Activated CD8-positive, alpha-beta memory T cell treated with anti-CD3 and anti-CD28 coated beads, Interleukin-2, amount 10 ng/mL, durations not matched to agents 7 days and 5 days (primary cell): ENCODE measurements at places on chromosomes 6 and 20.

GRCh38 chr6:1581120-1581991 is 28.4 kb upstream of the FOXC1 start:
- no peak overlapping the region for H3K27ac ChIP-seq
- no peak for DNase-seq
- no peaks in the 10 kb centered on the region for H3K4me1 ChIP-seq
- no peaks in the 10 kb centered on the region for H3K36me3 ChIP-seq
- peaks cover 6% of the 10 kb centered on the region for H3K27me3 ChIP-seq
- H3K4me3 ChIP-seq = no peak overlapping the region

DNA sequence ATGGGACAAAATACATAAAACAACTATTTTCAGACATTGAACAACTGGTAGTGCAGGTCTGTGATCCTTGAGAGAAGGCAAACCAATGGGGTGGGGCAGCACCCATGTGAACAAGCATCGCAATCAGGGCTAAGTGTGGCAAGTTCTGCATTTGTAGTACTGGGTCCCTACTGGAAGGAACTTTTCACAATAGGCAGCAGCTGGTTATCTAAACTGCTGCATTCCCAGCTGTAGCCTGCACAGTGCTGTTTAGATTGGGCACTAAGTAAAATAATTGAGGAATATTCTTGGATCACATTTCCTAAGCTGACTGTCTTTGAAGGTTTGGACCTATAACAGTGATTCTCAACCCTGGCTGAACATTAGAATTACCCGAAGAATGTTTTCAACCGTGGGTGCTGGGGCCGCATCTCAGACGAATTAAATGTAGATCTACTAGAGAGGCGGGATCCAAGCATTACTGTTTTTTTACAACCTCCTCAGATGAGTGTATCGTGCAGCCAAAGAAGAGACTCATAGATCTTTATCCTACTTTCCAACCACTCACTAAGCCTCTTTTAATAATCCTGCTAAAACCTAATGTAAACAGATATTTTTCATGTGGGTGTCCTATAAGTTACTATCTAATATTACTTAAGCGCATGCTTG is 12.4 kb upstream of the MAP3K4 start:
- DNase-seq = no peak
- H3K36me3 ChIP-seq = peaks cover 7% of the 10 kb centered on the region
- peaks cover 23% of the 10 kb centered on the region for H3K27me3 ChIP-seq

GRCh38 chr6:87822011-87822410 is 120.0 kb upstream of the AKIRIN2 start:
- no peak overlapping the region for H3K27ac ChIP-seq
- no peaks in the 10 kb centered on the region for H3K27me3 ChIP-seq
- H3K4me3 ChIP-seq = no peak overlapping the region
- H3K36me3 ChIP-seq = peaks cover 2% of the 10 kb centered on the region
- no peak for DNase-seq

GRCh38 chr20:33866398-33867100 is 55.4 kb downstream of the CHMP4B start:
- no peak overlapping the region for H3K27ac ChIP-seq
- no peaks in the 10 kb centered on the region for H3K36me3 ChIP-seq
- no peaks in the 10 kb centered on the region for H3K4me1 ChIP-seq
- H3K4me3 ChIP-seq = no peak overlapping the region

GRCh38 chr6:150510576-150510975 is 89.1 kb upstream of the PLEKHG1 start:
- no peaks in the 10 kb centered on the region for H3K4me1 ChIP-seq
- no peak for DNase-seq
- no peaks in the 10 kb centered on the region for H3K36me3 ChIP-seq

DNA sequence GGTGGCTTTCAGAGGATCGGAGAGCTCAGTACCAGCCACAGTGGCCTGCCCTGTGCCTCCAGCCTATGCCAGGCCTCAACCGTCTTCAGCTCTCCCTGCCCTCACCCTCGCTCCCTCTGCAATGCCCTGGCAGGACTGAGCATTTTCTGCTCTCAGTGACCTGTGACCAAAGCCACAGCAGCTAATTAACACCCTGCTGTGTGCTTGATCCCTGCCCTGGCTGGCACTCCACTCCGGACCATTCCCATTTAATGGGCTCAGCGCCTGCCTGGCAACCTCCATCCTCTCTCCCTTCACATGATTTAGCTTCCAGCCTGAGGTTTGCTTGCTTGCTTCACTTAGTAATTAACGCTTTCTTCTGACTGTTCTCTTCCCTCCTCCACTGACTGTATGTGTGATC is 287.5 kb downstream of the LRFN2 start:
- H3K27ac ChIP-seq = no peak overlapping the region
- no peaks in the 10 kb centered on the region for H3K4me1 ChIP-seq
- H3K4me3 ChIP-seq = no peak overlapping the region
- no peak for DNase-seq
- H3K36me3 ChIP-seq = no peaks in the 10 kb centered on the region
